T-helper 2 cell treated with Interferon-gamma antibody and Interleukin-4, amounts not matched to agents 5 μg/mL and 100 μg/mL, for 36 hours (primary cell): ENCODE measurements at places on chromosomes 16 and 17.

- H3K4me3 ChIP-seq: no peak overlapping the region
- peaks cover 4% of the 10 kb centered on the region for H3K4me1 ChIP-seq
- no peaks in the 10 kb centered on the region for H3K27me3 ChIP-seq
- no peak for DNase-seq
- peaks cover 46% of the 10 kb centered on the region for H3K36me3 ChIP-seq
These were observed 19.1 kb upstream of the COPRS start for GRCh38 chr17:31877911-31878702.

- peaks cover 50% of the 10 kb centered on the region for H3K27me3 ChIP-seq
- H3K4me3 ChIP-seq: no peak overlapping the region
- no peaks in the 10 kb centered on the region for H3K36me3 ChIP-seq
These were observed 4.7 kb upstream of the ZNF423 start for GRCh38 chr16:49860593-49860992.

DNA sequence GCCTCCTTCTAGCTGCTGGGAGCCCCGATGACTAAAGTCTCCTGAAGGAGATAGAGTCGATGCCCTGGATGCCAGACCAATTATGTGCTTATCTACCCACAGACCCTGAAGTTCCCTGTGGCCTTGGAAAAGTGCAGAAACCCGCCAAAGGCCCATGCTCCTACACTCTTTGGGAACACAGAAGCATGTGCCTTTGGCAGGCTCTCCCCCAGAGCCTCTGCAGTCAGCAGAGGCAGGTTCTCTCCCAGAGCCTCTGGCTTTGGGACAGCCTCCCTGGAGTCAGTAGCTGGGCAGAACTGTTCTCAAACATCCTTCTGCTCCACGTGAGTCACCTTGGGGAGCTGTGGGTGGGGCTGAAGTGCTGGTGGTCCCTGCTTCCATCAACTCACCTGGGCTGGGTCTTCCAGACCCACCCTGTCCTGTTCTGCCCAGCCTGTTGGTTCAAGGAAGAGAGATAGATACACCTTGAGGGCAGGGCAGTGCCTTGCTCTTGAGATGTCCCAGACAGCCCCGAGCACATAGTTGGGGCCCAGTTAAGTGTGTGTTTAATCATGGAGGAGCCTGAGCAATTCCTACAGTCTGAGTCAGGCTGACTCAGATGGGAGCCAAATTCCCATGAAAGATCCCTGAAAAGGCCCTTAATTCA is 3.2 kb upstream of the CDK5RAP3 start:
- no peaks in the 10 kb centered on the region for H3K36me3 ChIP-seq
- no peak overlapping the region for H3K27ac ChIP-seq
- no peak for DNase-seq
- H3K4me1 ChIP-seq: peaks cover 18% of the 10 kb centered on the region
- no peaks in the 10 kb centered on the region for H3K27me3 ChIP-seq

DNA sequence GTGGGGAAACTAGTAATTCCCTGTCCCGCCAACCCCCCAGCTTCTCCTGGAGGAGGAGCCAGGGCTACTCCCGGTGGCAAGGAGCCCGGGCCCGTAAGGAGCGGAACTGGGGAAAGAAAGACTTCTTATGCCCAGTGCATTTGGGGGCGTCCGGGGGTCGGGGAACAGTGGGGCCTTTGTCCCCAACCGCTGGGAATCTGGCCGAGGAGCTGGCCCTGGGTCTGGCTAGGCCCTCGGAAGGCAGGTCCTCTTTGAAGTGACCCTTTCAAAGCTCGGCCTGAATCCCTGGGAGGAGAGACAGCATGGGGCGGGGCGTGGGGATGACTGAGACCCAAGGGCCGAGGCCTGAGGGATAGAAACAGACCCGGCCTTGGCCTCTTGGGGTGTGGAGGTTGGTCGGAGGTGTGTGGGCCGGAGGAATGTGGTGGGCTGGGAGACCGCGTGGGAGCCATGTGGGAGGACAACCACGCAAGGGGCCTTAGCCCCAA is 6.0 kb downstream of the ARHGAP23 start:
- no peak overlapping the region for H3K4me3 ChIP-seq
- H3K27me3 ChIP-seq: peaks cover 20% of the 10 kb centered on the region
- no peak overlapping the region for H3K27ac ChIP-seq
- no peaks in the 10 kb centered on the region for H3K36me3 ChIP-seq
- peaks cover 2% of the 10 kb centered on the region for H3K4me1 ChIP-seq

DNA sequence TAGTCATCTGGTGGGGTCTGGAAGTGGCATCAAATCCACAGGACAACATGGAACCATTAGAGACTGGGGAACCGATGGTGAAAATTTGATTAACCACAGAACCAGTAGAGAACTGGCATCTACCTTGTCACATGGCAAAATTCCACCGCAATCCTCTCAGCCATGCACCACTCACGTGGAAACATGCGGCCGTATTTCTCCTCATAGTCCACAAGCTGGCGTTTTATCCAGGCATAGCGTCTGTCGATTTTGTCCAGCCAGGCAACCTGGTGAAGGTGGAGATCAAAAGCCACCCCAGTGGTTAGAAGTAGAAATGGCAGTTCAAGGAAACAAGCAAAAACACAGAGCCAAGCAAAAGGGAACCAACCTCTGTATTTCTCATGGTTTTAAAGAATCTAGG is 87.6 kb downstream of the VPS53 start:
- no peak overlapping the region for H3K27ac ChIP-seq
- DNase-seq: no peak
- no peaks in the 10 kb centered on the region for H3K4me1 ChIP-seq
- H3K27me3 ChIP-seq: no peaks in the 10 kb centered on the region
- no peak overlapping the region for H3K4me3 ChIP-seq

DNA sequence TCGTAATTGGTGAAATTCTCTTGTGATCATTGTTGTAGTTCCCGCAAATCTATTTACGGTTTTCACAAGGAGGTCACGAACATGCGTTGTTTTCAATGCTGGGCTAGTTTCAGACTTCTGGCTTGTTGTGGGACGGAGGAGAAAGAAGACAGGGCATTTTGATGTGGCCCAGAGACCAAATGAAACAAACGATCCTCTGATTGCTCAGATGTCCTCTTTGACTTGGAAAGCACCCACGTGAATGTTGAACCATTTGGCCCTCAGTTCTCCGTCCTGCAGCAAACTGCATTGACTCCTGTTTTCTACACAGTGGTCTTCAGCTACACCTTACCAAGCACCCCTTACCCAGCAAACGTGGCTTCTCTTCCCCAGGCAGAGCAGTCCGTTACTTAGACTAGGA is 391.0 kb downstream of the WWOX start:
- no peaks in the 10 kb centered on the region for H3K4me1 ChIP-seq
- DNase-seq: no peak
- no peak overlapping the region for H3K27ac ChIP-seq
- no peak overlapping the region for H3K4me3 ChIP-seq
- H3K36me3 ChIP-seq: no peaks in the 10 kb centered on the region

DNA sequence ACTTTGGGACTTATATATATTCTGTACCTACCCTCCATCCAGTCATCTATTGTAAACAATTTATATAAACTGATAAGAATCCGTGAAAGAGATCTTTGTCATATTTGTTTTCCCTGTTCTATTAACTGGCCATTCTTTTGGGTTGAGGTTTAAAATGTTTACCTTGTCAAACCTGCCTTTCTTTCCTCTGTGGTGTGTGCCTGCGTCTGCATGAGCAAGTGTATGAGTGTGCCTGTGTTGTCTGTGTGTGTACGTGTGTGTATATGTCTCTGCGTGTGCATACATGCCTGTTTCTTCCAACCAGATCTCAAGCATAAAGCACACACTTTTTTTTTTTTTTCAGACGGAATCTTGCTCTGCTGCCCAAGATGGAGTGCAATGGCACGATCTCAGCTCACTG is 201.5 kb downstream of the C16orf95 start:
- no peak for DNase-seq
- H3K4me3 ChIP-seq: no peak overlapping the region
- H3K27me3 ChIP-seq: peaks cover 11% of the 10 kb centered on the region
- H3K4me1 ChIP-seq: no peaks in the 10 kb centered on the region
- H3K36me3 ChIP-seq: no peaks in the 10 kb centered on the region

DNA sequence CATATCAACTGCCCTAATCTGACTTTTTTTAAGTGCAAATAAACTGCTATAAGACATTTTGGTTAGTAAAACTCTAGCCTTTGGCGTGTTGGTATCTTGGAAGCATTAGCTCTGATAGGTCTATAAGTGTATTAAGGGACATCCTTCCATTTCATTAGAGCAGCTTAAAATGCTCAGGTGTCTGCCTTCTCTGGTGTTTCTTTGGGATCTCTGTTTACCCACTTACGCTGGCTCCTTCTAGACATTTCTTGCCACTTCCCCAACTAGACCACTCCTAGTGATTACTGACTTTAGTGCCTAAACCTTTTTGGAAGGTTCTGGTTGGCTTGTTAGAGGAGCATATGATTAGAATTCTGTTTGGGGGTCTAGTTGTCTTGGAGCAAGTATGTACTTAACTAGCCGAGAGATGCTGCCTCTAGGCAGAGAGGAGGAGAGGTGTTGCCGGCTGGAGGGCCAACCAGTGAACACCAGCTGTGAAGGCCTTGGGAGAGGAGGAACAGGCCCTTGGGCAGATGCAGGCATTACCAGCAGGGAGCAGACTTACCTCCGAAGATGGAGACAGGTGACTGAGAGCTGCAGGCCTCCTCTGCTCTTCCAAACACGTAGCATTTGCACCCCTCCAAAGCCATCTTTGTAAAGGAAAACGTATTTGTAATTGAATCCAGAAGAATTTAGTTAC is 15.2 kb upstream of the CLEC18C start:
- no peaks in the 10 kb centered on the region for H3K27me3 ChIP-seq
- H3K4me1 ChIP-seq: no peaks in the 10 kb centered on the region
- no peak overlapping the region for H3K27ac ChIP-seq
- H3K4me3 ChIP-seq: no peak overlapping the region

DNA sequence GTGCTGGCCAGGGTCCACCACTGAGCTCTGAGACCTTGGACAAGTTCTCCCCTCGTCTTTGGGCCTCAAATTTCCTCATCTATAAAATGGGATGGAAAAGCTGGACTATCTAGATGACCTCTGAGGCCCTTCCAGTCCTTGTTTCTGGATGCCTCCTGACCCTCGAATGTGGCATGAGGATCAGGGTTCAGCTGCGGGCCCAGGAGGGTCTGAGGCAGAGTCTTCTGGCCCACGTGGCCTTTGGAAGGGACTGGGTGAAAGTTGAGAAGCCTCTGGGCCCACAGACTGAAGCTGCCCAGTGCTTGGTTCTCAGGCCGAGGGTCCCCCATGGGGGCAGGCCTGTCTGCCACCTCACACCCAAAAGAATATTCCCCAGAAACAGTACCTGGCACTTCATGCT is 16.9 kb upstream of the MRPS23 start:
- peaks cover 7% of the 10 kb centered on the region for H3K4me1 ChIP-seq
- H3K27me3 ChIP-seq: peaks cover 21% of the 10 kb centered on the region
- no peak overlapping the region for H3K4me3 ChIP-seq
- no peak overlapping the region for H3K27ac ChIP-seq
- no peaks in the 10 kb centered on the region for H3K36me3 ChIP-seq

GRCh38 chr16:70481929-70482536 is 27.6 kb downstream of the FCSK start:
- H3K27ac ChIP-seq: no peak overlapping the region
- DNase-seq: no peak
- H3K27me3 ChIP-seq: no peaks in the 10 kb centered on the region
- peaks cover 9% of the 10 kb centered on the region for H3K4me1 ChIP-seq
- no peak overlapping the region for H3K4me3 ChIP-seq

- H3K27ac ChIP-seq: no peak overlapping the region
- H3K27me3 ChIP-seq: peaks cover 10% of the 10 kb centered on the region
- H3K4me3 ChIP-seq: no peak overlapping the region
These were observed 5.5 kb upstream of the COIL start for GRCh38 chr17:56966338-56966737.

GRCh38 chr17:82126556-82127314 is 28.7 kb upstream of the FASN start:
- H3K27me3 ChIP-seq: no peaks in the 10 kb centered on the region
- H3K36me3 ChIP-seq: peaks cover 11% of the 10 kb centered on the region

DNA sequence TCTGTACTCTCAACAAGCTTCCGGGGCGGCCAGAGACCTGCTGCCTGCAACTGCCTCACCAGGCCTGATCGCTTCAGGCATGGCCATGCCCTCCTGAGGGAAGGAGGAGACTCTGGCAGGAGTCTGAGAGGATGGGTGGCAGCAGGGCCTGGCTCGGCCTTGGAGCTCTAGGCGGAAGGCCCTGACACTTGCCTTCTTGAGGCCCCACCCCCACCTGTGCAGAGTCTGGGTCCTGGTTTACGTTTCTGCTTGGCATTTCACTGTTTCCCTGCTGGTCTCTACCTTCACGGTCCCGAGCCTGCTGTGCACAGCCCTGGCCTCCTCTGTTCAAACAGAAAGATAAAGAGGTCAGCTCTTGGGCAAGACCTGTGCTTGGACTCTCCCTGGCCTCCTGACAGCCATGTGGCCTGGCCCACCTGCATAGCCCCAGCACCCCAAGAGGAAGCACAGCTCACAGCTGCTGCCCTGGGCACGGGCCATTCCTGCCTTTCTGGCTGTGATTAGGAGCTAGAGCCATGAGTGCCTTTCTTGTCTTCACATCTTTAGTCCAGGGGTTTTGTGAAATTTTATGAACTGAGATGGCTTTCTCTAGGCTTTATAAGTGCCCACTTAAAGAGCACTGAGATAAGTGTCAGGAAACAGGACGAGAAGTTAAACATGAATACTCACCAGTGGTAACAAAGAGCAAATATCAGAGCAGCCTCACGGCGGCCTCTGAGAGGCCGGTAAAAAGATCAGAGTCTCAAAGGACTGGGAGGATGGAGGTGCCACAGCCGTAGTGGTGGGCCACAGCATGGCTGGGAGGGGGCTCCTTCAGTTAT is 25.6 kb upstream of the MTSS2 start:
- no peak overlapping the region for H3K27ac ChIP-seq
- no peak for DNase-seq
- no peak overlapping the region for H3K4me3 ChIP-seq
- H3K4me1 ChIP-seq: no peaks in the 10 kb centered on the region
- no peaks in the 10 kb centered on the region for H3K27me3 ChIP-seq
- H3K36me3 ChIP-seq: no peaks in the 10 kb centered on the region

DNA sequence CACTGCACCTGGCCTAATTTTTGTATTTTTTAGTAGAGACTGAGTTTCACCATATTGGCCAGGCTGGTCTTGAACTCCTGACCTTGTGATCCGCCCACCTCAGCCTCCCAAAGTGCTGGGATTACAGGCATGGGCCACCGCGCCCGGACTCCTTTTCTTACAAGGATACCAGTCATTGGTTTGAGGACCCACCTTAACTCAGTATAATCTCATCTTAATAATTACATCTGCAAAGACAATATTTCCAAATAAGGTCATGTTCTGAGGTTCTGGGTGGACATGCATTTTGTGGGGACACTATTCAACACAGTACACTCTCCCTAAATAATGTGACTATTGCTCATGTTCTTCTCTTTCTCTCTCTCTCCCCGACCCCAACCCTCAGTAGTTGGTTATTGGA is 63.7 kb downstream of the ERCC4 start:
- no peak overlapping the region for H3K27ac ChIP-seq
- H3K36me3 ChIP-seq: no peaks in the 10 kb centered on the region
- no peaks in the 10 kb centered on the region for H3K27me3 ChIP-seq
- H3K4me1 ChIP-seq: no peaks in the 10 kb centered on the region
